ENCODE measurements at places on chromosomes 12 and 14. TPM values are rescaled to one million over a fixed set of nuclear protein-coding genes. Genes with fewer than 3 reads are reported as not detected.

DNA sequence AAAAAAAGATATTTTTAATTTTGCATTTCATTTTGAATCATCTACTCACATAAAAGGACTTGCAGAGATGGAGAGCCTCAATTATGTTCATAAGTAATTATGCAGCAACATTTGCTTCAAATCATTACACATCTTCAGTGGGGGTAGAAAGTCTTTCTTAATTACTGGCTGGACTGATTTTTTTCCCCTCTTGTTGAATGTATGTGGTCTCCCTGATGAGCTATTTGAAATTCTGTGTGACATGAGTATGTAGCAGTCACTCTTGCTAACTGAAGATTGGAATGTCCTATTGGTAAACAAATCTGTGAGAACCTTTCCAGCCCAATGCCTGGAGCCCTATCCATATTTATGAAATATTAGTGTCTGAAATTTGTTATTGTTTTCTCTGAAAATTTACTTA lies 139.8 kb downstream of the TMTC2 start:
- no peaks in the 10 kb centered on the region for H3K27me3 ChIP-seq
- DNase-seq: no peak
- no peak overlapping the region for H3K27ac ChIP-seq
- no peak overlapping the region for H3K4me3 ChIP-seq

DNA sequence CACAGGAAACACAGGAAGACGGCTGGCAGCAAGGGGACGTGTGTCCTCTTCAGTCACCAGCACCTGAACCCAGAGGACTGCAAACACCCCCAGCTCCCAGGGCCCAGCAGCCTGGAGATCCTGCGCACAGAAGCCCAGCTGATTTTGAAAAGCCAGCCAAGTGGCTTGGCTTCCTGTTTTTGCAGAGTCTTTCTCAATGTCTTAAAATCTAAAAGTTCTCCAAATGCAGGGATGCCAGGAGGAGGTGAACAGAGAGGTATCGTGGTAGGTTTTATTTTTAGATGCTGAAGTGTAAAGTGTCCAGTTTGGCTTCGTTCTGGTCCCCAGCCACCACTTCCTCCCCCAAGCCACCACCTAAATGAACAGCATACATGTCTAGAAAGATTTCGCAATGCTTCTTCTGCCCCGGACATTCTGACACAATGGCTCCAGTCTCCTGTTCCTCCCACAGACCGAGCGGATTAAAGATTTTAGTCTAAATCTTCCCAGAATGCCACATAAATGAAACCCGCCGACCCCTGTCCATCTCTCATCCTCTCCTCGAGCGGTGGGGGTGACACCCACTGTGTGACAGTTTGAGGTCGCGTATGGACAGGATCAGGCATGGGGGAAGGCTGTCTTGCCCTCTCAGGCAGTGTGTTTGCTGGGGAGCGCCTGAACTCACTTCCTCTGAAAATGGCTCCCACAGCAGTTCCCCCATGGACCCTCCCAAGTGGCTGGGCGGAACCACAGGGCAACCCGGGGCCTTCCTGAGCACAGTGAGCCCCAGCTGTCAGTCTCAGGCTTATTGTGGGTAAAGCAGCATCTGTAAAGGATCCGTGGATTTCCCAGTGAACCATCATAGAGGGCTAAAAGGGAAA lies 41.6 kb downstream of the ITPK1 start:
- H3K27ac ChIP-seq: no peak overlapping the region
- no peak overlapping the region for H3K4me3 ChIP-seq
- peaks cover 19% of the 10 kb centered on the region for H3K4me1 ChIP-seq

DNA sequence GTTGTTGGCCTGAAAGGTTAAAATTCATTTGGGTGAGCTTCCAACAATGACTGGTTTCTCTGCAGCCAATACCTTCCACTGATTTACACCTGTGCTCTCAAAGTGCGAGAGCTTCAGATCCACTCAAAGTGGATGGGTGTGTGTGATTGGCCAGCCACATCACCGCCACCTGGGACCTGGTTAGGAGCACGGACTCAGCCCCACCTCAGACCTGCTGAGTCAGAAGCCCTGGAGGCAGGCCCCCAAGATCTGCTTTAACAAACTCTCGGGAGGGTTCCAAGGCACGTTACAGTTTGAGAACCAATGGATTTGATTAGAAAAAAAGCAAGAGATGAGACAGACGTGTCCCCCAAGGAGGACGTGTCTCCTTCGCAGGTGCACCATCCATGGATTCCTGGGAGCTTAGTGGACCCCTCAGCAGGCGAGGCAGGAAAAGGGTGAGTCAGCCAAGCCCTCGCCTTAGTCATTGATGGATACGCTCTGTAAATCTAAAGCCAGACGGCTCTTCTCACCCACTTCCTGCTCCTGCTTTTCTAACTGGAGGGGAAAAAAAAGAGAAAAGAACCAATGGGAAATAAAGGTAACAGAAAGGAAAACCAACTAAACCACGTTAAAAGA lies 24.5 kb downstream of the FZD10 start:
- H3K4me3 ChIP-seq: no peak overlapping the region
- H3K4me1 ChIP-seq: peaks cover 6% of the 10 kb centered on the region
- H3K27me3 ChIP-seq: no peaks in the 10 kb centered on the region
- H3K36me3 ChIP-seq: no peaks in the 10 kb centered on the region
- DNase-seq: peak; percentile 40

DNA sequence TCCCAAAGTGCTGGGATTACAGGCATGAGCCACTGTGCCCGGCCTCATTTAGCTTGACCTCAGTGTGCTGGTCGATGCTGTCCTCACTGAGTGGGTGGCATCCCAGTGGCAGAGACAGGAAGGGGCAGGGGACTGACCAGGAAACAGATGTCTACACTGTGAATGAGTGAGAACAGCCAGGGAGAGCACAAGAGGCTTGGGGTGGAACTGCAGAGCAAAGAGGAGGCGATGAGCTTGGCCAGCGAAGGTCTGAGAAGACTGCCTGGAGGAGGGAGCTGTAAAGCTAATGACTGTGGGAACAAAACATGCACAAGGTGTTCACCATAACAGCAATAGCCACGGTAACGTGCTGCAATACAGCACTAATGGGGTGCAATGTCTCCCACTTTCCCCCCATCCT lies 57.2 kb upstream of the BEGAIN start:
- DNase-seq: no peak
- H3K36me3 ChIP-seq: no peaks in the 10 kb centered on the region
- no peak overlapping the region for H3K27ac ChIP-seq
- peaks cover 5% of the 10 kb centered on the region for H3K4me1 ChIP-seq

GRCh38 chr14:87810711-87811110 lies 182.3 kb downstream of the GALC start:
- H3K4me3 ChIP-seq: no peak overlapping the region
- no peaks in the 10 kb centered on the region for H3K27me3 ChIP-seq
- DNase-seq: no peak
- no peaks in the 10 kb centered on the region for H3K4me1 ChIP-seq
- no peaks in the 10 kb centered on the region for H3K36me3 ChIP-seq
- peak overlapping the region; percentile 67 for H3K27ac ChIP-seq

GRCh38 chr12:104171785-104172569 lies 34.0 kb upstream of the NFYB start:
- no peak overlapping the region for H3K27ac ChIP-seq
- no peaks in the 10 kb centered on the region for H3K27me3 ChIP-seq
- no peak overlapping the region for H3K4me3 ChIP-seq

DNA sequence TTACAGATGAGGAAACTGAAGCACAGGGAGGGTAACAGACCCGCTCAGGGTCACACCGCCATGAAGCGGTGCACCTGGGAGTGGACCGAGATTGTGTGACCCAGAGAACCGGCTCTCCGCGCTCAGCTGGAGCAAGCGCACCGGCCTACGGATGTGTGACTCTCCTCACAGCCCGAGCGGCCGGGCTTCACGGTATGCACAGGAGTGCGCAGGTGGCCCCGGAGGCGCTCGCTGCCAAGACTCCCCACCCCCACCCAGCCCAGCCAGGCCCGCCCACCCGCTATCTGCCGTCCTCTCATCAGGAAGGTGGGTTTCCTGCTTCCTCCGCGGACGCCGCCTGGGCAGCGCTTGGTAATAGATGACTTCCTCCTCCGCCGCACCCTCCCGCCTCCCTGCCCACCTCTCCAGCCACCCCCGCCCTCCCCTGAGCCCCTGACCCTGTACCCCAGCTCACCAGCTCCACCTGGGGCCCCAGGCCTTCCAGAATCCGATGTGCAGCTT lies 110.7 kb downstream of the NCOR2 start:
- H3K27me3 ChIP-seq: no peaks in the 10 kb centered on the region
- no peak overlapping the region for H3K4me3 ChIP-seq
- H3K36me3 ChIP-seq: peaks cover 28% of the 10 kb centered on the region
- no peak overlapping the region for H3K27ac ChIP-seq

DNA sequence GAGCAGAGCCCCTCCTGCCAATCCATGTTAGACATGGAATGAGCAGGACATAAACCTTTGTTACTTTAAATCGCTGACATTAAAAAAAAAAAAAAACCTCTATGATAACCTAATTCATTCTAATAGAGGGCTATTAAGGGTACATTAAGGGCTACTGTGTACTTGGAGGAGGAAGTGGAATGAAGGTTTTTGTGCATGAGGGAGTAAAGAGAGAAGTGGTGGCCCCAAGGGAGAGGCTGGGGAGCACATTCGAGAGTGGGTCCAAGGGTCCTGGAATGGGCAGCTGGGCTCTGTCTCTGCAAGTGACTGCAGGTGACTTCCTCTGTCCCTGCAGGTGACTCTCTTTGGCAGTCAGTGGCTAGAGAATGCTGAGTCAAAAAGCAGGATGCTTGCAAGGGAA lies 32.1 kb upstream of the PTGDR start:
- no peak for DNase-seq
- H3K36me3 ChIP-seq: no peaks in the 10 kb centered on the region
- H3K4me3 ChIP-seq: no peak overlapping the region
- H3K4me1 ChIP-seq: peaks cover 6% of the 10 kb centered on the region

DNA sequence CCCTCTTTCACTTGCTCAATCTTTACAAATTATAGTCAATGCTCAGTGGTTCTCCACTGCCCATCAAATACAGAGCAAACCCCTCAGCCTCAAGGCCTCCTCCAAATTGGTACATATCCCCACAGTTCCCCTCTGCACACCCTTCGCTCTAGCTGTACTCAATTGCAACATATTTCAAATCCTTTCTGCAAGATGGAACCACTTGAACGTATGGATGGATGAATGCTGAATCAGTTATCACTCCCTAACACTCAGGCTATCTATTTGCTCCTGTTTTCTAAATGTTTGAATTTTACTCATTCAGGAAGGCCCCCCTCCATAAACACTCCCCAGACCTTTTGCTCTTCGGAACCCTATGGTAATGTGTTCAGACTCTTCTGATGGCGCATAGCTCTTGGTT lies 24.5 kb downstream of the ATG14 start:
- H3K36me3 ChIP-seq: peaks cover 38% of the 10 kb centered on the region
- no peak for DNase-seq
- H3K4me3 ChIP-seq: no peak overlapping the region

DNA sequence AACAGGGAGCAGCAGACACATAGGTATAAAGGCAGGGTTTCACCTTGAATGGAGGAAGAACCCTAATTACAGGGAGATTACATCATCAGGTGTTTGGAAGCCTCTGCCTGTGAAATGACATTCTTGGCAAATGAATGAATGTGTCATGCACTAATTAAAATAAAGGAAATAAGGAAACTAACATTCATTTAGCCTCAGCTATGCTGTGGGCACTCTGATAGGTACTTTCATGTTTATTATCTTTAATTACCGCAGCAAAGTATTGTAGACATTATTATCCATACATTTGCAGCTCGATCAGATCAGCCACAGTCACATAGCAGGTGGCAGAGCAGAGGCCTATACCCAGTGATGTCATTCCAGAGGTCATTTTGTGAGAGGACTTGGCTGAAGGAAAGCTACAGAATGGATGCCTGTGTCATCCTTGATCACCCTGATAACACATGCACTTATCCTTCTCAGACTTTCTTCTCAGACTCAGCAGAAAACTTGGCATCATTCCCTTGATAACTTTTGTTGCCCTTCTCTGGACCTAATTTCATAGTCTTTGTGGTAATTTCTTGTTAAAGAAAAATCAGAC lies 18.4 kb downstream of the ZNF664 start:
- peaks cover 54% of the 10 kb centered on the region for H3K4me1 ChIP-seq
- H3K27ac ChIP-seq: peak overlapping the region; percentile 37

- peaks cover 11% of the 10 kb centered on the region for H3K27me3 ChIP-seq
- H3K4me3 ChIP-seq: no peak overlapping the region
- no peak for DNase-seq
- H3K4me1 ChIP-seq: no peaks in the 10 kb centered on the region
- H3K36me3 ChIP-seq: no peaks in the 10 kb centered on the region
Observed at GRCh38 chr12:80504389-80505163, 60.5 kb downstream of the PTPRQ start.

DNA sequence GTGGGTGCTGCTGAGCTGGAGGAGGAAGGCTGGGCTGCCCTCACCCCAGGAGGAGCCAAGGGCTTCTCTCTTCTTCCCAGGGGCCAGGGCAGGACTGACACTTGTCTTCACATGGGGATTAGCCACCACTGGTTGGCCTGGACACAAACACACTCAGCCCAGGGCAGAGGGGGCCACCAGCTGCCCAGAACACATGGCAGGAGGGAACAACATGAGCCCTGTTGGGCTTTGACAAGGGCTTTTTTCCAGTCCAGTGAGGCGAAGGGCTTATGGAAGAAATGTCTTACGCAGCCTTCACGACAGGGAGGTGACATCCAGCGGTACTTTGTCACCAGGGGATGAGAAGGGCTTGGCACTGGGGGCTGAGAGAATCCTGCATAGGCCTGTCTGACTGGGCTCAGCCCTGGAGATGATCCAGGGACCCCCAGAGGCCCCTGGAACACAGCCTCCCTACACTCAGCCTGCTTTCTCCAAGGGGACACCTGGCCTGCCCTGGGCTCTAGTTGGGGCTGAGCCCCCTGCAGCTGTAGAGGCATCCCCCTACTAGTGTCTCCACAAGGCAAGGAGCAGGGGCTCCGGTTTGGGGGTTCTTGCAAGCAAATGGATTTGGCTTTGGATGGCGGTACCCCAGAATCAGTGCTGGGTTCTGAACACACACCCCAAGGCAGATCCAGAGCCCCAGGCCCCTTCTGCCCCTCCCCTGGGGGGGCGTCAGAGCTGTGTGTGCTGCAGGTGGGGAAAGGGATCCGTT lies 18.9 kb downstream of the ARL6IP4 start:
- H3K36me3 ChIP-seq: no peaks in the 10 kb centered on the region
- H3K27ac ChIP-seq: no peak overlapping the region
- DNase-seq: no peak
- no peaks in the 10 kb centered on the region for H3K27me3 ChIP-seq

- H3K27ac ChIP-seq: no peak overlapping the region
- no peak for DNase-seq
- no peaks in the 10 kb centered on the region for H3K4me1 ChIP-seq
- H3K4me3 ChIP-seq: no peak overlapping the region
- no peaks in the 10 kb centered on the region for H3K36me3 ChIP-seq
Observed at GRCh38 chr14:105849933-105850626, 323.7 kb downstream of the TMEM121 start.

GRCh38 chr12:53758081-53758729 lies 6.4 kb upstream of the CISTR start:
- H3K27ac ChIP-seq: no peak overlapping the region
- H3K36me3 ChIP-seq: no peaks in the 10 kb centered on the region
- DNase-seq: no peak
- peaks cover 26% of the 10 kb centered on the region for H3K27me3 ChIP-seq

- peaks cover 43% of the 10 kb centered on the region for H3K4me1 ChIP-seq
- peaks cover under 1% of the 10 kb centered on the region for H3K36me3 ChIP-seq
- H3K27me3 ChIP-seq: no peaks in the 10 kb centered on the region
- H3K27ac ChIP-seq: peak overlapping the region; percentile 63
Observed at GRCh38 chr12:32535288-32535999, 136.1 kb downstream of the FGD4 start.

Gene PLA2G1B
- not detected for total RNA-seq

Gene GPR132
- 0.42 TPM for total RNA-seq

Gene SLC15A4
- 32.0 TPM for total RNA-seq

Gene GALNT6
- 24.8 TPM for total RNA-seq

Gene RNASE3
- not detected for total RNA-seq

Gene INHBE
- total RNA-seq: 2.1 TPM

Gene PLD4
- not detected for total RNA-seq

Gene LRCOL1
- not detected for total RNA-seq

Gene PTGDR
- not detected for total RNA-seq

Gene FAM90A1
- not detected for total RNA-seq

All from MCF 10A (cell line).